ENCODE measurements at places on chromosomes 5 and 9.

- no peak for DNase-seq
Observed at GRCh38 chr9:136149853-136150252, 31.2 kb upstream of the TMEM250 start.

DNA sequence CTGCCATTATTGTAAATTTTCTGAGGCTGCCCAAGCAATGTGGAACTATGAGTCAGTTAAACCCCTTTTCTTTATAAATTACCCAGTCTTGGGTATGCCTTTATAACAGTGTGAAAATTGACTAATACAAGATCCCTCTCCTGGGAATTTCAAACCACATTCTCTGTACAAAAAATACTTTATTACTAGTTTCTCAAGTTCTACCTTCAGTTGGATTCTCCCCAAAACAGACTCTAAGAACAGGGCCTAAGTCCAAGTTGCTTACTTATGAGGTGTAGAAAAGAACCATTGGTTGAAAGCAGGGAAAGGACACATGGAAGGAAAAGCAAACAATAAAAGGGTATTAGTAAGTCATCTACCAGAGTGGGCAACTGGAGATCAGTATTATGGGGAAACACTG is 343.2 kb downstream of the TMEM232 start:
- DNase-seq = no peak

DNA sequence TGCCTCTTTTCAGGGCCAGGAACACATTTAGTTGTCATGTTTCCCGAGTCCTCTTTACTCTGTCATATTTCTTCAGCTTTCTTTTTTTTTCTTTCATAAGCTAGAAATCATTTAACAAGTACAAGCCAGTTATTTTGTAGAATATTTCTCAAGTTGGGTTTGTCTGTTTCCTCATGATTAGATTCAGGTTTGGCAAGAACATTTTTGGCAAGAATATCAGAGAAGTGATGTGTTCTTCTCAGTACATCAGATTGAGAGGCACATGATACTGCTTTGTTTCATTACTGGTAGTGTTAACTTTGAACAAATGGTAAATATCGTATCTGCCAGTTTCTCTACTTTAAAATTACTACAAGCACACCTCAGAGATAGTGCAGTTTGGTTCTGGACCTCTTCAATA is 45.1 kb downstream of the PCSK5 start:
- DNase-seq = no peak

DNA sequence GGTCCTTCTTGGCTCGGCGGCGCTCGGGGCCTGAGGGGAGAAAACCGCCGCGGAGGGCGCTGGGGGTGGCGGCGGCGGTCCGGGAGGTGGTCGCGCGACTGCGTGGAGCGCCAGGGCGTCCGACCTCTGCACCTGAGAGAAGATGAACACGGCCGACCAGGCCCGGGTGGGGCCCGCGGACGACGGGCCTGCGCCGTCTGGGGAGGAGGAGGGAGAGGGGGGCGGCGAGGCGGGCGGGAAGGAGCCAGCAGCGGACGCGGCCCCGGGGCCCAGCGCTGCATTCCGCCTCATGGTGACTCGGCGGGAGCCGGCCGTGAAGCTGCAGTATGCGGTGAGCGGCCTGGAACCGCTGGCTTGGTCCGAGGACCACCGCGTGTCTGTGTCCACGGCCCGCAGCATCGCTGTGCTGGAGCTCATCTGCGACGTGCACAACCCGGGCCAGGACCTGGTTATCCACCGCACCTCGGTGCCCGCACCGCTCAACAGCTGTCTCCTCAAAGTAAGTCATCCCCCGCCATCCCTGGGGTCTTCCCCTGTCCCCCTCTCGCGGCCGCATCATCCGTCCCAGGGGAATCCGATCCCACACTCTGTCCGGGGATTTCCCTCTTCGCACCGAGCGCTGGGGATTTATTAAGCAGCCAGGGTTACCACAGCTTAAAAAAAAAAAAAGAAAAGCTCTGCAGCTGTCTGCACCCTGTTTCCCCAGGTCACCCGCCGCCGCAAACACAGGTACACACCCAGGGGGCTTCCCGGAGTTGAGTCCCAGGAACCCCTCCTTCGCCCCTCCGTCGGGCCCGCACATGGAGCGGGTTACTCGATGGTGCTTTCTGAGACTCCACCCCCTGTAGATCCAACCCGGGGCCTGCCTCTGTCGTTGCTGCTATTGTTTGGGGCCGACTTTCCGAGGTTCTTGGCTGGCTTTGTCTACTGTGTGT is at the start of gene GTF3C4:
GTF3C4 (plus strand) TSS at position 8 of the 935 bp plus-strand sequence; CDS start at position 143, 135 bp downstream.
- peak; percentile 44 for DNase-seq

- DNase-seq = no peak
Observed at GRCh38 chr9:126420643-126421564, 94.3 kb downstream of the MVB12B start.

GRCh38 chr9:76085596-76085995 is 195.1 kb downstream of the PCSK5 start:
- DNase-seq = no peak

DNA sequence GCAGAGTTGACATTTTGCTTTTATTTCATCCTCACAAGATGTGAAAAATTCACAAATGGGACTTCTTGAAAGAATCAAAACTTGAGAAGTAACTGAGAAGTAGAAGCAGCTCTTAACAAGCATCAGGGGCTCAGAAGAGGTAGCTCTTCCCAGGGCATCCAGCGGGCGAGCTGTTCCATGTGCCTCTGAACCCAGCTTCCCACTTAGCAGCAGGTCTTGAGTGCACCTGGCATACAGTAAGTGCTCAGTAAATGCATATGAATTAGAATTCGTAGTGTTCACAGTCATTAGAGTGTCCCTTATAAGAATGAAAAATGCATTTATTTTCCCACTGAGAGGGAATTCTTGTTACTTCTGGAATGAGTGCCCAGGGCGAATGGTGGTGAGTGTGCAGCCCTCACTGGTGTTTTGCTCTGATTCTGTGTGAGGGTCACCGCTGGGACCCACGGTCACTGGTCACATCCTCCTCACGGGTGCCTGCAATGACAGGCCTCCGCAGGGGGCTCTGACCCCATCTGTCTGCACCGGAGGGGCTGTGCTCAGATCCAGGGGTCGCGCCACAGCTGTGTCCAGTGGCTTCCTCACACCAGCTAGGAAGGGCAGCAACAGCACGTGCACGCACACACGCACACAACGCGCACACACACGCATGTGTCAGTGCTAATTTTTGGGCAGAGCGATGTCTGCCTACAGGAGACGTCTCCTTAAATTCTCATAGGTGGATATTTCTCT is 26.9 kb downstream of the EXOC3 start:
- DNase-seq = no peak

DNA sequence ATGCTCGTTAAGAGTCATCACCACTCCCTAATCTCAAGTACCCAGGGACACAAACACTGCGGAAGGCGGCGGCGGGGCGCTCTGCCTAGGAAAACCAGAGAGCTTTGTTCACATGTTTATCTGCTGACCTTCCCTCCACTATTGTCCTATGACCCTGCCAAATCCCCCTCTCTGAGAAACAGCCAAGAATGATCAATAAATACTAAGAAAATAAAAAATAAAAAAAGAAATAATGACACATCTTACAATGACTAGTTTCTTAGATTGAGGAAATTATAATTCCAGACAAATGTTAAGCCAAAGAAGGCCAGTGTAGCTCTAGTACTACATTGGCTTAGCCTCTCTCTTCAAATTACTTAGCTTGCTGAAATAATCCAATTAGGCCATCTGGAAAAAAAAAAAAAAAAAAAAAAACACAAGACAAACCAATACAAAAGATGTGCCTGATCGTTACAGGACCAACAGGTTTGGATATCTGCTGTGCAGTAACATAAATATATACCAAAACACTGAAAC is 58.0 kb downstream of the ANXA2R start:
- no peak for DNase-seq

DNA sequence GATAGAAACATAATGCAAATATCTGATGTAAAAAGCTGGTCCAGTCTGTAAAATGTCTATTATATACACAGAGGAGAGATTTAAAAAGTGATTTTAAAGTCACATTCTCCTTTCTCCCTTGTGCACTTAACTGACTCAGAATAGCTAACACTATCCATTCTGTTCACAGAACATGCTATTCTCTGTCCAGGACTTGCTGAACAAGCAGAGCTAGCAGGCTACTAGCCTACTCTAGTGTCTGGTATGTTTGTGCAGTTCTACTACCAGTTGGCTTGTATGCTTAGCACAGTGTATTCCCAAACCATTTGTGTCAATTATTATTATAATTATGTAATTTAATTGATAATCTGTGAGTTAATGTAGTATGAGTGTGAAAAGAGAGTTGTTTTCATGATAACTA is 161.7 kb upstream of the NUDT12 start:
- DNase-seq = no peak

DNA sequence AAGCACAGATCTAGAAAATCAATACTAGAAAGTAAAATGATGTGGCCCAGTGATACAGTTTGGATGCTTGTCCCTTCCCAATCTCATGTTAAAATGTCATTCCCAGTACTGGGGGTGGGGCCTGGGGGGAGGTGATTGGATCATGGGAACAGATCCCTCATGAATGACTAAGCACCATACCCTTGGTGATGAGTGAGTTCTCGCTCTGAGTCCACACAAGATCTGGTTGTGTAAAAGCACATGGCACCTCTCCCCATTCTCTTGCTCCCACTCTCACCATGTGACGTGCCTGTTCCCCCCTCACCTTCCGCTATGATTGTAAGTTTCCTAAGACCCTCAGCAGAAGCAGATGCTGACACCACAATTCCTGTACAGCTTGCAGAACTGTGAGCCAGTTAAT is 234.2 kb upstream of the CDH6 start:
- no peak for DNase-seq

- no peak for DNase-seq
Observed at GRCh38 chr9:1492156-1492555, 442.0 kb downstream of the DMRT2 start.

GRCh38 chr9:108163321-108164005 is 673.9 kb upstream of the KLF4 start:
- DNase-seq = no peak

DNA sequence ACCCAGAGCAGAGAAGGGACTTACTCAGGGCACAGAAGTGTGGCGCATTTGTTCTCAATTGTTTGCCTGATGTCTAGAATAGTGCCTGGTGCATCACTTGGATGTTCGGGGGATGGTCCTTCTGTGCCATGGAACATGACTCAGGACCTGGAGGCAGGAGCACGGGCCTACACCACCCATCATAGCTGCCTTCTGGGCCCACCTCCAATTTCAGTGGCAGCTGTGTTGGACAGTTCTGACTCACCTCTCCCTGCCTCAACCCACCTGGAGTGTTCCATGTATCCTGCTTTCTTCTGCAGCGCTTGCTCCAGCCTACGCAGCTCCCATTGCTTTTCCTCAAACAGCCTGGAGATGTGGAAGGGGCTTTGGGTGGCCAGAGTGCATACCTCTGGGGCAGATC is 12.5 kb upstream of the CXCL14 start:
- DNase-seq = no peak

DNA sequence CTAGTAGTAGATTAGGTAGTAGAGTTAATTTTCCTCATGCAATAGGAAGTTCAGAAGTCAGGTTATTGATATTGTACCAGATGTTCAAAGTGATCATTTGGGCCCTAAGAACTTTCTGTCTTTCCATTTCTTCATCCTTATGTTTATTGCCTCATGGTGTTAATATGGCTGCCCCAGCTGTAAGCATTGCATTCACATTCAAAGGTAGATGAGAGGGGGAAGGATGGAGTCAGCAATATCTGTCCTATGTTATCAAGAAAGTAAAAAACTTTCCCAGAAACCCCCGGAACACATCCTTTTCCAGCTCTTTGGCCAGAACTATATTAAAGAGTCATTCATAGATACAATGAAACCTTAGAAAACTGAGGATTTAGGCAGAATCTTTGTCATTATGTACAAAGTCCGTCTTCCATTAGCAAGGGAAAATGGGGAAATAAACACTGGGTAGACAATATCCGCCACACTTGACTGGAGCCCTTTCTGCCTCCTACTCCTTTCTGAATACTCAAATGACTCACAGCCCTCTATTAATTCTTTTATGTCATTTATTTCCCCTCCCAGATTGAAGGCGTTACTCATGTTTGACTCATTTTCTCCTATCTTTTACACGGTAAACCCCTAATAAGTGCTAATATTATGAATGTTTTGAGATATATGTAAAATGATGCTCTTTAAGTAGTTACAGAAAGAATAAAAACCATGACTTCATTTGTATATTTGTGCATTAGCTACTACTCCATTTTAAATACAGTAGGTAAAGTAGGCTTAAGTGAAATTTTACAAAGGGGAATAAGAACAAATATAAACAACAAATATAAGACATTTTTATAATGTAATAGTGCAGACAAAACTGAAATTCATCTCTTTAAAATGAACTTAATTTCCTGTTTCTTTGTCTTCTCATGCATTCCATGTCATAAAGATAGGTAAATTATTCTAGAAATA is 127.6 kb downstream of the SLF1 start:
- no peak for DNase-seq

DNA sequence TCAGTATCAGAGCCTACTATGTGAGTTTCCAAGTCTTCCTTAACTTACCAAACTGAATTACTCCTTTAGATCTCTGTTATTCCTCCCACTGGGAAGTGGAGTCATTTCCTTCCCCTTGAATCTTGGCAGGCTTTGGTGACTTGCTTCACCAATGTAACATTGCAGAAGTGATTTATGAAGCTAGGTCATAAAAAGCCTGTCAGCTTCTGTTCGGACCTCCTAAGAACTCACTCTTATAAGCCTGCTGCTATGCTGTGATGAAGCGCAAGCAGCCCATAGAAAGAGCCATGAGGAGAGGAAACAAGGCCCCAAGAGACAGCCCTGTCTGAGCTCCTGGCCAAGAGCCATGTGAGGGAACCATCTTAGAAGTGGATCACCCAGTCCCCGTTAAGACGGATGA is 14.2 kb upstream of the FOXB2 start:
- no peak for DNase-seq

GRCh38 chr9:94909250-94909894 is 182.9 kb downstream of the AOPEP start:
- peak; percentile 52 for DNase-seq

DNA sequence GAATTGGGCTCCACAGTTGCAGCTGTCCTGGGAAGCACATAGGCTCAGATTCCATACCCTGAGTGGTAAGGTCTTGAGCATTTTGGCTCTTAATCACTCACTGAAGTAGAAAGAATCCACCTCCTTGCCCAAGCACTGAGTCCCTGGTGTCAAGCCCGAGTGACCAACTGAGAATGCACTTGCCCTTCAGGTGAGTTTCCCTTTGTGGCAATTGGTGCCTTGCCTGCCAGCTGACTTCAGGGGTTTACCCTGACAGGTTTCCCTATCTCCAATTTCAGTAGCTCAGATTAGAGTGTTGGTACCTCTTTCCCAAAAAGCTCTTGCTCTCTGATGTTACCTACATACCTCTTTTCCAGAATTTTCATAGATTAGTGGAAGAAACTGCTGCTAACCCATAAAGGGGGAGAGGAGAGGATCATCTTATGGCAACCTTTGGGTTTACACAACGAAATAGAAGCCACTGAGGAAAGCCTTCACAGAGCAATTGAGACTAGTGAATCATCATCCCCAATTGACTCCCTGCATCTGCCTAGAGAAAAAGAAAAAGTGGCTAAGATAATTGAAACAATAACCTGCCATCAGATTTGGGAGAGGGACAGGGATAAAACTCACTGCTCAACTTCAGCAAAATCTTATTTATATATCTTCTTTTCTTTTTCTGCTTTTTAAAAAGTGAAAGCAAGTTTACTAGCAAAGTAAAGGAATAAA is 48.6 kb downstream of the CCL28 start:
- DNase-seq = no peak
